ENCODE measurements at places on chromosomes 2 and 18.

GRCh38 chr2:203444738-203445137, 90.4 kb downstream of the RAPH1 start:
- DNase-seq, result no peak

GRCh38 chr2:239625156-239625845, 224.5 kb upstream of the HDAC4 start:
- DNase-seq, result no peak

DNA sequence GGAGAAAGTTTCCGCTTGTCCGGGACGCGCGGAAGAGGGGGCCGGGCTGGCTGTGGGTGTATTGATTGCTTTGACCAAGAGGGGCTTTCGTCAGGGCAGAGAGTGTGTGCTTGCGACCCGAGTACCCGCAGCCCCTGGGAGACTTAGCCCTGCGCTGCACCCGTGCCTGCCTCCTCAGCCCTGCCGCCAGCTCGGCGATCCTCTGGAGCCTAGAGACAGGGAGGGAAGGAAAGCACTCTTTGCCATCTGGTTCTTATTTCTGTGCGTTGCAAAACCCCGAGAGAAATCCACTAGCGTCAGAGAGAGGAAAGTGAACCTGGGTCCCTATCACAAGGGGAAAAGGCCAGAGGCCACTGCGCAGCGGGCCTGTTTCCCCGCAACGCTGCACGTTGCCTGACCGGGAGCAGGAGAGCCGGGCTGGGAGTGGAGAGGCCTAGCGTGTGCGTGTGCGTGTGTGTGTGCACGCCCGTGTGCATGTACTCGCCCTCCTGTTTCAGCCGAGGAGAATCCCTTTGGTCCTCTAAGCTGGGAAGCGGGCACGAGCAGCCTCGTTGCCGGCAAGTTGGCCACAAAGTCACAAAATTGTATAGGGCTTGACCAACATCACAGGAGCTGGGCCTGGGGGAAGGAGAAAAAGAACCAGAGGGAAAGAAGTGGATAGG, 1.7 kb downstream of the SIX3 start:
- no peak for DNase-seq

DNA sequence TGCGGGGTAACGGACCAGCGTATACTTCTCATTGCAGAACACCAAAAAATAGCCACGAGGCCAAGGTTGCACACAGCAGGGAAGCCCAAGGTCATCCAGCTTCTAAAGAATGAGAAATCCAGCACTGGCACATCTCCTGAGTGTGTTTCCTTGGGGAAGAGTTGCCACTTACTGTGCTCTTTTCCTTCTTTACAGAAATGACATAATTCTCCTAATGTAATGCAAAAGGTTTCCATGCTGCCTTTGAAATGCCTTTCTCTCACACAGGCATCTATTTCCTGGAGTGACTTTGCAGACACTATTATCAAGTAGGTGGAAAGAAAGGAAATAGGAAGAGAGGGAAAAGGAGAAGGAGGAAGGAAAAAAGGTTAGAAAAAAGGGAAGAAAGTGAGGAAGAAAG, 862.1 kb upstream of the CELF4 start:
- DNase-seq, result no peak

DNA sequence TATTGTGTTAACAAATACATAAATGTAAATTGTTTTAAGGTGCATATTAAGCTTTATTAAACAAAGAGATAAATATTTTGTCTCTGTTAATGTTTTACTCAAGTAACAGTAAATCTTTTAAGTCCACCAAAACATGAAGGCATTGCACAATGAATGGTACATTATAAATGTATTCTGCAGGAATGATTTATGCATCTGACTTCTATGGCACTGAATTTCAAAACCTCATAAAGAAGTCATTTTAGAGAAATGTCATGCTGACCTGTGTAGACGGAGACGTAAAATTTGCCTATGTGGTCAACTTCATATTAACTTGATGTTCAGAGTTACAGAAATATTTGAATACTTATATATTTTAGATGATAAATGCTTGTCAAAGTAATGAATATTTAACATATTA, 194.7 kb downstream of the BABAM2 start:
- DNase-seq, result no peak

DNA sequence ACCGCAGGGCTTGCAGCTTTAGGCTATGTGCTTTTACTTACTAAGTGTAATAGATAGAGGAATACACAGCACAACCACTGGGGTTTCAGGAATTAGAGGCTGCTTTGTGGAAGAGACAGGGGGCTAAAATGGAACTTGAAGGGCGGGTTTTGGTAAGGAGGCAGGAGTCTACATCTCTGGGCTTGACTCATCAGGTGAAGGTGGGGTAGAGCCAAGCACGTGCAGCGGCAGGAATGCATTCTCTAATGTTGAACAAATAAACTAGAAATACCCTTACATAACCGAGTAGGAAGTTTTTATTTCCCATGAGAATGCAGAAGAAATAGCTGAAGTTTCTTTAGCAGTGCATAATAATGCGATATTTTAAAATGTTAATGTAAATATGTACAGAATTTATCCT, 673.8 kb upstream of the SALL3 start:
- no peak for DNase-seq

GRCh38 chr2:42812899-42813479, 20.6 kb upstream of the HAAO start:
- no peak for DNase-seq
